ENCODE measurements at places on chromosomes 4 and X.

- DNase-seq: no peak
Measured at GRCh38 chr4:141643557-141643956, 7.2 kb downstream of the IL15 start.

- DNase-seq: no peak
Measured at GRCh38 chr4:123896446-123897071, 500.0 kb downstream of the SPRY1 start.

DNA sequence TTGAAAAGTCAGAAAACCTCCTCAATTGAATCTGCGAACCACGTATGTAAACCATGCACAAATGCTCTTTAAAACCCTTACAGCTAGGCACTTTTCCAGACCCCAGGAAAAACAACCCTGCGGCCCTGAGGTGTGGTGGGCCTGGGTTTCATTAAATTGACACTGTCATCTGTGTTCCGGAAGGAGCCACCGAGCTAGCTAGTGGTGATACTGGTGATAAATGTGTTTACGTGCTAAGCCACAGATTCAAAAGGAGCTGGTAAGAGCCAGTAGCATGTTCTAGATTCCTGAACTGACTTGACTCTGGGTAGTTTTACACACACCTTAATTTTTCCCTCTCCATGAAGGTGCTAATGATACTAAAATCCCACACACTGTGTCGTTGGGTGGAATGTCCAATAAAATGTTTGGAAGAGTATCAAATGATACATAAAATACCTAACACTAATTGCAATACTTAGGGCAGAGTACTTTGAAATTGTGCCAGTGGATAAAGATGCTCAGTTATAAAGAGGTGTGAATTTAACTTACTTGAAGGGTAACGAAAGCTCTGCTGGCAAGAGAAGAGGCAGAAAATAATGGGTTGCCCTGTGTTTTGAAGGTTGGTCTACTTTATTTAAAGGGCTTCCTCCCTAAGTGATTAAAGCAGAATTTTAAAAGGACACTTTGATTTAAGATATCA, 8.5 kb downstream of the SMS start:
- DNase-seq: no peak

- DNase-seq: no peak
Measured at GRCh38 chr4:113112338-113112978, 63.0 kb downstream of the ANK2 start.

DNA sequence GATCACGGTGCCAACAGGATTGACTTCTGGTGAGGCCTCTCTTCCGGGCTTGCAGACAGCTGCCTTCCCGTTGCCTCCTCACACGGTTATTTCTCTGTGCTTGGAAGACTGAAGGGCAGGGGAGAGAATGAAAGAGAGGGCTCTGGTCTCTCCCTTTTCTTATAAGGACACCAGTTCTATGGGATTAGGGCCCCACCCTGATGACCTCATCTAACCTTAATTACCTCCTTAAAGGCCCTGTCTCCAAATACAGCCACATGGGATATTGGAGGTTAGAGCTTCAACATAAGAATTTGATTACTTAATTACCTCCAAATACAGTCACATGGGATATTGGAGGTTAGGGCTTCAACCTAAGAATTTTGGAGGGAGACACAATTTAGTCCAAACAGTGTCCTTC, 46.5 kb downstream of the EVC start:
- DNase-seq: no peak

DNA sequence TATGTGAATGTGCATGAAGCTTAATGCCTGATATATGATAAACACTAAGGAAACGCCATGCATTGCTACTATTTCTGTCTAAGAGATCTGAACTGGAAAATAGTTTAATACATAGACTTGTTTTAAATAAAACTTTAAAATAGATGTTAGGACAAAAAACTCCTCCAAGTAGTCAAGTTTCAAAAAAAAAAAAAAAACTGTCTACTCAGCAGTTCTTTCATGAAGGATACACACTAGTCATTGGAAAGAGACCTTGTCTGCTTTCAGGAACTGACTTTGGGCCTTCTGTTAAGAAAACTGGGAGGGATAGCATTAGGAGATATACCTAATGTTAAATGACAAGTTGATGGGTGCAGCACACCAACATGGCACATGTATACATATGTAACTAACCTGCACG, 138.4 kb downstream of the ANTXR2 start:
- DNase-seq: no peak

DNA sequence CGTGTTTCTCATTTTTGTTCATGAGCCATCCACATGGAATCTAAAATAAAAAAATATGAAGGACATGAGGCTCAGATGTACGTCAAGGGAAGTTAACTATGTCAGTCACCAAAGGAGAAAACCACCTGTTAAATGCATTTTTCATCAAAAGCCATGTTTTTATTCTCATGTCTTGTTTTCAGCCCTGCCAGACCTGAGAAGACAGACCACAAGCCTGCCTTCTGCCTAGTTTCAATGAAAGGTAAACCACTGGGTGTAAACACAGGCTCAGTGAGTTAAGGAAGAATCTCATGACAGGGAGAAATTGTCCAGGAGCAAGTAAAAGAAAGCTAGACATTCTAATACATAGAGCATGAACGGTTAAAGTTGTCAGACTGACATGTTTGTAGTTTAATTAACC, 52.3 kb upstream of the TNIP3 start:
- DNase-seq: no peak

DNA sequence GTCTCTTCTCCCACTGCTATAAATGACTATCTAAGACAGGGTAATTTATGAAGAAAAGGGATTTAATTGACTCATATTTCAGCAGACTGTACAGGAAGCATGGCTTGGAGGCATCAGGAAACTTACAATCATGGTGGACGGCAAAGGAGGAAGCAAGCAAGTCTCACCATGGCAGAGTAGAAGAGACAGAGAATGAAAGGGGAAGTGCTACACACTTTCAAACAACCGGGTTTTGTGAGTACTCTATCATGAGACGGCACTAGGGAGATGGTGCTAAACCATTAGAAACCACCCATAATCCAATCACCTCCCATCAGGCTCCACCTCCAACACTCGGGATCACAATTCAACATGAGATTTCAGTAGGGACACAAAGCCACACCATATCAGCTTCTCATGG, 11.1 kb downstream of the UBE2NL start:
- no peak for DNase-seq

DNA sequence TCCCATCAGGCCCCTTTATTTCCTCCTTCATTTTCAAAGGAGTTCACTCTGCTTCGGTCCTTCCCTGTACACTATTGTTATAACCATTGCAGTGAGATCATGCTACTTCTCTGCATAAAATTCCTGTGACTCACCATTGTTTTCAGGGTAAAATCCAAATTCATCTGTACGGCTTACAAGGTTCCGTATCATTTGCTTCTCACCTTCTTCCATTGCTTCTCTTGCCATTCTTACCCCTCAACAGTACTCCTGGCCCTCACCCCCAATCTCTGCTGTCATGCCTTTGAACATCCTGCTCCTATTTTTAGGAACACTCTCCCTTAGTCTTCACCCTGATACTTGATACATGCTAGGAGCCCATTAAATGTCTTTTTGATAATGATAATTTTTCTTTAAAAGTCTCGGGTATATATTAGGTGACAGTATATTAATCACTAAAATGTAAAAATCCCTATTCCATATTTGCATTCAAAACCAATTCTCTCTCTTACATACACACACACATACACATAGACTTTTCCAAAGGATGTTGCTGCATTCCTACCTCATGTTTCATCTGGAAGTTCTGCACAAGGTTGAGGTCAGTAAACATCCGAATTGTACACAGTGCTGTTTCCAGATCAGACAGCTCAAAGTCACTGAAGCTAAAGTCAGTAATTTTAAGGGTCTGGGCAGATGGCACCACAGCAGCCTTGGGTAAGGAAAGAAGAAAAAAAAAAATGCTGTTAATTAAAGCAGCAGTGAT, 103.4 kb downstream of the PDE5A start:
- DNase-seq: no peak

- no peak for DNase-seq
Measured at GRCh38 chr4:26104056-26104685, 190.2 kb downstream of the SMIM20 start.

GRCh38 chr4:14267373-14268060, 640.0 kb upstream of the BOD1L1 start:
- no peak for DNase-seq

GRCh38 chr4:174262624-174263444, 20.6 kb downstream of the FBXO8 start:
- no peak for DNase-seq

DNA sequence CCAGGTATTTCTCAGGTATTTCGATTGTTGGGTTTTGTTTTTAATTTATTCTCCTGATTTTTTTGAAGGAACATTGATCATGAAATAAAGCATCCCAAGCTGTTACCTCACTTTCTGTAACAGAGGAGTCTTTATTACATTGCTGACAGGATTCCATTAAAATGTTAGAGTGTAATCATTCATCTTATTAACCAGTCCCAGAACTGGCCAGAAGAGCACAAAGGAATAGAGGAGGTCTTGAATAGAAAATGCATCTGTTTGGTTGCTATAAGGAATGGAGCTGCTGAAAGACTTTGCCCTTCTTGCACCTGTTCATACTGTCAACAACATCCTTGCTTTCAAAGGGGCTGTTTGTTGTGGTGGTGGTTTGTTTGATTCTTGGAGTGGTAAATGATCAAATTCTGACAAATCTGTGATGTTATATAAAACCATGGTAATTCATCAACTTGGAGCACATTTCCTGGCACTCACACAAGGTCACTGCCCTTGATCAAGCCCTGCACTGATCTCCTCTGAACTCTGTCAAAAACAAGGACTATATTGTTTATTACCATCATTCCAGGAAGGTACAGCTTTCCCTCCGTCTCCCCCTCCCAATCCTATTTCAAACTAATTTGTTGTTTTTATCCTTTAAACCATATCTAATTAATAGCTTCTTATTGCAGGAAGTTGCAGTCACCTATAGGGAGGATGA, 215.8 kb downstream of the PCDH19 start:
- no peak for DNase-seq

GRCh38 chrX:51158231-51158630, 174.4 kb upstream of the NUDT10 start:
- no peak for DNase-seq

GRCh38 chr4:132125131-132125530, 1024.0 kb upstream of the PCDH10 start:
- no peak for DNase-seq

DNA sequence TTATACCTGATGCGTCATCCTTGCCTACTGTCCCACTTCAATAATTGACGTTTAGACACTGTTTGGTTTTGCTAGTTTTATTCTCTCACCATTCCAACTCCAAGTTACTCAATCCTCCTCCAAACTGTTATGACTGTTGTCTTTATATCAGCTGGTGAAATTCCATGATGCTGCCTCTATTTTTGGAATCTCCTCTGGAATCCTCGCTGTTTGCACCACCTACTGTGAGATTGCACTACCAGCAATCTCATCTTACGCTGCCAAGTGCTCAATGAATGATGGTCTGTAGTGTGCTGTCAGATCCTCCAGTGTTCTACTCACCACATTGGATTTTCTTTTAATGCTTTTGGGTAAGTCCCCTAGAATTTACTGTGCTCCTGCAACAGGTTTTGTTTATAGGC, 13.2 kb upstream of the PCDH18 start:
- no peak for DNase-seq

GRCh38 chr4:19213388-19213787, 1038.3 kb upstream of the SLIT2 start:
- DNase-seq: no peak

DNA sequence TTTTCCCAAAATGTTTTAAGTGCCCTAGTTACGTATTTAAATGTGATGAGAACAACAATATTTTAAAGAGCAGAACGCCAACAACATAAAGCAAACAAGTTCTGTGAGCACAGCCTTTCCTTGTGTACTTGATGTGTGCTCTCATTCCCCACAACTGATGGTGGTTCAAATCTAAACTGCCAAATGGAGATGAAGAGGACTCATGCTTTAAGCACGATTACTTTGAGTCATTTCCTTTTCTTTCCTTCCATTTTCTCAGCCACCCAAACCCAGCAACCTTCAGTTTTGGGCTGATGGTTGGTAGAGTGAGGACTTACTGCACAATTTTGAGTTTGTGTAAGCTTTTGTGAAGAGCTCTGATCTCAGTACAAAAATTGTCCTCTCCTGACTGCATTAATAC, 1.7 kb downstream of the NSD2 start:
- DNase-seq: no peak

- no peak for DNase-seq
Measured at GRCh38 chrX:24676403-24677024, 17.2 kb upstream of the POLA1 start.

- DNase-seq: no peak
Measured at GRCh38 chr4:155608225-155608885, 58.3 kb upstream of the GUCY1A1 start.

DNA sequence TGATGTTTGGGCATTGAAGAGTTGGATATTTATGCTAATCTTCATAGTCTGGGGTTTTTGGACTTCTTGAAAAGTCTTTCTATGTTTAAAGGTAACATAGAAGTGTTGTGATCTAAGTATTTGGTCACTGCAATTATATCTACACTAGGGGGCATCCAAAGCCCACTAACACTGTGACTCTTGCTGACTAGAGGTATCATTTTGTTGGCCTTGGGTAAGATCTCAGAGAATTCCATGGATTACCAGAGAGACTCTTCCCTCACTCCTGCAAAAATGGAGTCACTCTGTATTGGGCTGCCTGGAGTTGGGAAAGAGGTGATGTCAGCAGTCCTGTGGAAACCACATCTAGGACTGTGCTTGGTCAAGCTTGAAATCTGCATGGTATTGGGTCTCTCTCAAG, 1077.6 kb downstream of the FAM133A start:
- no peak for DNase-seq

- no peak for DNase-seq
Measured at GRCh38 chr4:1551211-1551610, 132.9 kb downstream of the FAM53A start.

DNA sequence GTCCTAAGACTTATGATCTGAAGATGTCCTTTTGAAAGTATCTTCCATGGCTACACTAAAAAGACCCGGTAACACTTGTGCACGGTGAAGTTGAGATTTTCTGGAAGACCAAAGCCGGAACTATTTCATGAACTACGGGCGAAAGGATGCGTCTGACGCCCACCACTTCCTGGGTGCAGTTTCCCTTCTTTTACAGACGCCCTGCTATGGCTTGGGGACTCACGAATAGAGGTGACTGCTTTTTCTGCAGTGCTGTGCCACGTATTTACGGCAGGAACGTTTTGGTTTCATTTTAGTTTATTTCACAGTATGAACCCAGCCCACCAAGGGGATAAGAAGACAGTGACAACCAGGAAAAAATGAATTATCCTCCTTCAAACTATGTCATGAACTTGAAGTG, 180.4 kb downstream of the AFAP1 start:
- DNase-seq: peak; percentile 41

DNA sequence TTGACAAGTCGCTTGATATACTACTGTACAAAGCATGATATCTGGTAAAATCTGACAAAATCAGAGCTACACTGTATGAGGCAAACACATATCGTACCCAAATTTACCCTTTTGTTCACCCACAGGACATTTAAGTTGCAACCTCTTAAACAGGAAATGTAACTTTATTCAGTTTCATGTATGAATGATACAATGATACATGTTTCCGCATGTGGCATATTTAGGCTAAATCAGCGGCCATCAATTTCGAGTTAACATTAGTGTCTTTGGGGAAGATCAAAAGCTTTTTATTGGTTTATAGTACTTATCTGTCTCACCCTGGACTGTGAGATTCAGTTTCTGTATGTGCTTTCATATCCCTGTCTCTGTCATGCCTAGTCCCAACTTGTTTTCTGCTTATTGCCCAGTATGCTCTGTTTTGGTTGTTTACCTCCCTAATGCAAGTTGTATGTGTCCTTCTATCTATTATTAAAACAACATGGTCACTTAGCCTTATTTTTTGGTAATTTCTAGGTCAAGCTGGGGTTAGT, 97.3 kb upstream of the HPRT1 start:
- no peak for DNase-seq
